ENCODE measurements at places on chromosomes 11 and 22. TPM values are rescaled to one million over a fixed set of nuclear protein-coding genes. Genes with fewer than 3 reads are reported as not detected.
A peak's percentile ranks its signal among the peaks of the same experiment; 100 is the strongest.

DNA sequence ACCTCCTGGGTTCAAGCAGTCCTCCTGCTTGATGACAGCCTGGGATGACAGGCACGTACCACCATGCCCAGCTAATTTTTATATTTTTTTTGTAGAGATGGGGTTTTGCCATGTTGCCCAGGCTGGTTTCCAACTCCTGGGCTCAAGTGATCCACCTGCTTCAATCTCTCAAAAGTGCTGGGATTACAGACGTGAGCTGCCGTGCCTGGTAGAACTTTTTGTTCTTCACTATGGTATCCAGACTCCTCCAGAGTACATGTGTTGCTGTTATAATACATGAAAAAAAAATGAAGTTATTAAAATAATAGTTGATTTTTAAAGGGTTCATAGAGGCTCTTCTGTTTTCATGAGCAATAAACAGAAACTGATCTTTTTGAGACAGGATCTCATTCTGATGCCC, 29.6 kb downstream of the ZNF143 start:
- no peak for DNase-seq

DNA sequence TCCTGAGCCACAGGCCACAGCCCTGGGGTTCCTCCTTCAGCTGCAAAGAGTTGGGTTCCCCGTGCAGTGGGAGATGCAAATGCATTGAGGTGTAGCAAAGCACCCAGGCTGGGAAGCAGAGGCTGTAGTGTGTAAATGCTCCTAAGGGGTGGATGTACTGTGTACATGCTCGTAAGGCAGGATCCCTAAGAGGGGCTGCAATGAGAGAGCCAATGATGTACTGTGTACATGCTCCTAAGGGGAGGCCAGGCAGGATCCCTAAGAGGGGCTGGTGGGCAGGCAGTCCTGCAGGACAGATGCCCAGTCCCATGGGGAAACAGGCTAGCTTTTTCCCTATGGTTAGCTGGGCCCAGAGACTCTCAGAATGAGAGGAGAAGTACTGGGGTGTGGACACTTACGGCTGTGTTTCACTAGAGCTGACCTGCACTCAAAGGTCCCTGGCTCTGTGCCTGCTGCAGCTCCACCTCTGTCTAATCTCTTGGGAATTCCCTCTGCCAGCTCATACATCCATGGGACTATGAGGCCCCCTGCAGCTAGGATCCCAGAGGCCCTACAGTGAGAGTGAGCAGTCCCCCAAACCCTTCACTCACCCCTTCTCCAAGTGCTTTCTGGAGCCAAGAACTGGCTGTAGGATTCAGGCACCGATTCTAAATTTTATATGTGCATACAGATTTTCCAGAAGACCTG, 261.9 kb upstream of the LUZP2 start:
- peak; percentile 53 for DNase-seq

Gene RAB38
- 10.1 TPM for total RNA-seq

DNA sequence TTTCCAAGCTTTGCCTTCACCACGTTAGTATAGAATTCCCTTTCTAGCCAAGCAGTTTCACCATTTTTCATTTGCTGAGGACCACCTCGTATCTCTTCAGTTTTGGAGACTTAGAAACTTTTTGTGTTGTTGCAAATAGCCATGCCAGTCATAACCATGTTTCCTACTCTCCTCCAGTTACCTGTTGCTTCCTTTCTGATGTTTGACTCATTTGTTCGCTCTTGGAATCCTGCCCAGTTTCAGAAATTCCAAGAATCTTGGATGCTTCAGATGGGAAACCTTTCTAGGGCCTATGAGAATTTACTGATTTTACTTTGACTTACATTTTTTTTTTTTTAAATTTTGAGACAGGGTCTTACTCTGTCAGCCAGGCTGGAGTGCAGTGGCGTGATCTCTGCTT, 65.4 kb downstream of the PPP6R3 start:
- DNase-seq = no peak

Gene MS4A4A
- not detected for total RNA-seq
